Activated T-cell treated with anti-CD3 and anti-CD28 coated beads, Interleukin-2, amount 50 U/mL, for 24 hours (primary cell): ENCODE measurements at places on chromosomes 6 and 20.

- no peak for DNase-seq
Measured at GRCh38 chr6:118641042-118641441, 10.3 kb downstream of the CEP85L start.

DNA sequence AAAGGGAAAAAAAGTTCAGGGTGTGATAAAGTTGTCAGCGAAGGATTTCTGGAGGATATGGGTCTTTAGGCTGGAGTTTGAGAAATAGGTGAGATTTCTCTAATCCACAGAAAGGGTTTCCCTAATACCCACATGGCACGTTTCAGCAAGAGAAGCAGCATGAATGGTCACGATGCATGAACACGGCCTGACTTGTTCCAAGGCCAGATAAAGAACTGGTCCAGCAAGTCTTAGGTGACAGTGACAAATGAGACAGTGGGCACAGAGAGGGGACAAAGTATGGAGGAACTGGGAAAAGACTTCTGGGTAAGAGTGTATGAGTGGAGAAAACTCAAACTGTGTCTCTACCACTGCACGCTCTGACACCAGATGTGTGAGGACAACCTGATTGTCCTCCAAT is 262.0 kb upstream of the FOXQ1 start:
- no peak for DNase-seq

DNA sequence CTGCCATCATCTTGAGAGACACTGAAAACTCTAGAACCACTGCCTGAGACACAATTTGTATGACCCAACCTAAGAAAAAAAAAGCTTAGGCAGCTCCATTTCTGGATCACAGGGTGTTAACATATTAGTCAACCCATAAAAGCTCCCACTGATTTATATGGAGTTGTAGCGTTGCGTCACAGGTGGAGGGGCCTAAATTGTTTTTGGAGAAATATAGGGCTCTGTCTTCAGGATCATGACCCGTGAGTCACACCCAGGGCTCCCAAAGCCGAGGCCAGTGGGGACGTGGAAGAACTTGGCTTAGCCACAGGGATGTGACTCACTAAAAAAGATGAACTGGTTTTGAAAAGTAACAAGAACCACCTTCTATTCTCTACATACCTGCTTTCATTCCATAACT is 116.5 kb upstream of the BMP2 start:
- DNase-seq: no peak

DNA sequence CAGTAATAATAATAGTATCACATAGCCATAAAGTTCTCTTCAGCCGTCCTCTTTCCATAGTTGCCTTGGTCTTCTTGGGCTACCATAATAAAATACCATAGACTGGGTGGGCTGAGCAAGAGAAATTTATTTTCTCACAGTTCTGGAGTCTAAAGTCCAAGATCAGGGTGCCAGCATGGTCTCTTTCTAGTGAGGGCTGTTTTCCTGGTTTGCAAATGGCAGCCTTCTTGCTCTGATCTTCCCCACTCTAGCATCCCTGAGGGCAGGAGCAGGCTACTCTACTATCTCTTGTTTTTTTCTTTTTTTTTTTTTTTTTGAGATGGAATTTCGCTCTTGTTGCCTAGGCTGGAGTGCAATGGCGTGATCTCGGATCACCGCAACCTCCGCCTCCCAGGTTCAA is 8.2 kb upstream of the BEND3 start:
- no peak for DNase-seq

GRCh38 chr6:64376394-64376793 is 740.8 kb downstream of the PHF3 start:
- no peak for DNase-seq

GRCh38 chr6:62441182-62441581 is 155.2 kb upstream of the KHDRBS2 start:
- no peak for DNase-seq

GRCh38 chr20:52269321-52269720 is 77.7 kb upstream of the ZFP64 start:
- no peak for DNase-seq

DNA sequence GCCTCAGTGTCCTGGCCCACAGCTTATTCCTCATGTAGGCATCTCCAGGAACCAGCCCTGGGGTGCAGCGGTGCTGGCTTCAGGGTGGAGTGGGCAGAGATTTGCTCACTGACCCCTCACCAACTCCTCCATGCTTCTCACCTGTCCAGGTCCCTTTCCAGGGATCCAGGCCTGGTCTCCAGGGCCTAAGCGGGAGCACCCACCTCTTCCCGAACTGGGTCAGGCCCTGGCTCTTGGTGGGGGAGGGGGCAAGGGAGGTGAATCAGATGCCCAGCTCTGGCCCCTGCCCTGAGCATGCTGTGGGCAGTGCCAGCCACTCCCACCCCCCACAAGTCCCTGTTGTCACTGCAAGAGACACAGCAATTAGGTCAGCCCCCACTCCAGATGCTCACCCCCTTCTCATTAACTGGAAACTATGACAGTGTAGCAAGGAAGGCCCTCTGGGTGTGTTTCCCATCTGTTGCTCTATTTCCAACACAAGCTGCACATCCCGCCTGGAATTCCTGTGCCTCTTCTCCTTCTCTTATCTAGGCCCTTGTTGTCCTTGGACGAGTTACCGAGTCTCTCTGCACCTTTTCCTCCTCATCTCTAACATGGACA is 37.0 kb downstream of the MDFI start:
- DNase-seq: no peak

DNA sequence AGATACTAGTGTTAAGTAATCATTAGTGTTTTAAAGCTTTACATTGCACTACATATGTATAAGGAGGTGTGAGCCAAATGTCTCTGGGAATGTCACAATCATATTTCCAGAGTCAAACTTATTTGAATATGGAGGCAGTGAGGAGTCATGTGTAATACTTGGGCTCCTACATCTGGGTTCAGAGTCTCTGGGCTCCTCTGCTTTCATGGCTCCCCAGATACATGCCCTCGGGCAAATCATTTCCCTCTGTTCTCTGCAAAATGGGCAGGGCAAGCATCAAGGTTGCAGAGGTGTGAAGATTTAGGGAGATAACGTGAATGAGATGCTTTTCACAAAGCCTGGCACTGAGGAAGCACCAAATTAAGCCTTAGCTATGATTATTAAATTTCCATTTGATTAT is 138.3 kb upstream of the SGK1 start:
- no peak for DNase-seq

DNA sequence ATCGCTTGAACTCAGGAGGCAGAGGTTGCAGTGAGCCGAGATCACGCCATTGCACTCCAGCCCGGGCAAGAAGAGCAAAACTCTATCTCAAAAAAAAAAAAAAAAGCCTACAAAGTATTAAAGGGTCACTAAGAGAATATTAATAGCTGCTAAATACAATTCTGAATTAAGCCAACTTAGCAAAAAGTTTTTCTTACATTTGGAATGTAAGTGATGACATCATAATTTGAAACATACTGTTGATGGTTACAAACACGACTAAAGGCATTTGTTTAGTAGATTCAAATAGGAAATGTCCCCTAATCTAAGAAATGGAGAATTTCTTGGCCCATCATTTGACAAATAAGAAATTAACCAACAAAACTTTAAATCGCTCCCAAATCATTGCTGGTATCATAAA is 282.8 kb downstream of the RNGTT start:
- DNase-seq: no peak

GRCh38 chr20:57876163-57876562 is 166.3 kb upstream of the PMEPA1 start:
- DNase-seq: no peak

GRCh38 chr20:16174311-16174710 is 398.9 kb downstream of the KIF16B start:
- DNase-seq: no peak

DNA sequence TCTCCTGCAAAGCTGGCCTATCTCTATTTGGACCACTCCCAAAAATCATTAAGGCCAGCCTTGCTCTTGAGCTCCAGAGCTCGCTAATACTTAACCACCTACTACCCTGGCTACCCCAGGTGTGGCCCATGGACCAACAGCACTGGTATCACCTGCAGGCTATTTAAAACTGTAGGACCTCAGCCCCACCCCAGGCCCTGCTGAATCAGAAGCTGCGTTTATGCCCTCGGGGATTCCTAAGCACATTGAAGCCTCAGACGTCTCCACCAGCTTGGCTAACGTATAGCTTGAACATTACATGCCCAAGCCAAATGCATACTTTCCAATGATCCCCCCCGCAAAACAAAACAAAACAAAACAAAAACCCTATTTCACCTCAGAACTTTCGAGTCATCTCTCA is 19.7 kb upstream of the SPAG4 start:
- no peak for DNase-seq

DNA sequence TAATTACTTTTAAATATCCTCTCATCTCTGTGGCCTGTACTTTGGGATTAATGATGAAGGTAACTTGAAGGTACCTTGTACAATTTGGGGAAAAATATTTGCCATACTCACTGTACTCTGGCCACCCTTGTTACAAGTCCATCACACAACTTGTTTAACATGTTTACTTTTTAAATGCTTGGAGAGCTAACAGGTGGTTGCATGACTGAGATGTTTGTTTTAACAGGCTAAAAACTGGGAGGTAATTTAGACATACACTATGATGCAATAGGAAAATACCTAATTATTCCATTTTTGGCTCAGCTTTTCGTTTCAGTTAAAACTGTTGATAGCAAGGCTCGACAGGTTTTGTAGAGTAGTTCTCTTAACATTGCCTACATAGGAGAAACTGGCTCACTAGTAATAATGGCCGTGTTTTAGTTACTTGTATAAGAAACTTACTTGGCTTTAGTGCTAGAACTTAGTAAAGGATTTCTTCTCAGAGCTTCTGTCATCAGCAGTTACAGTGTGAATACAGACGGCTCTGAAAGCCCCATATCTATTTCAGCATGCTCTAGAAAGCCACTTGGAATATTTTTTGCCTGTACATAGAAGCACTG is 489.8 kb upstream of the SOX4 start:
- DNase-seq: no peak

DNA sequence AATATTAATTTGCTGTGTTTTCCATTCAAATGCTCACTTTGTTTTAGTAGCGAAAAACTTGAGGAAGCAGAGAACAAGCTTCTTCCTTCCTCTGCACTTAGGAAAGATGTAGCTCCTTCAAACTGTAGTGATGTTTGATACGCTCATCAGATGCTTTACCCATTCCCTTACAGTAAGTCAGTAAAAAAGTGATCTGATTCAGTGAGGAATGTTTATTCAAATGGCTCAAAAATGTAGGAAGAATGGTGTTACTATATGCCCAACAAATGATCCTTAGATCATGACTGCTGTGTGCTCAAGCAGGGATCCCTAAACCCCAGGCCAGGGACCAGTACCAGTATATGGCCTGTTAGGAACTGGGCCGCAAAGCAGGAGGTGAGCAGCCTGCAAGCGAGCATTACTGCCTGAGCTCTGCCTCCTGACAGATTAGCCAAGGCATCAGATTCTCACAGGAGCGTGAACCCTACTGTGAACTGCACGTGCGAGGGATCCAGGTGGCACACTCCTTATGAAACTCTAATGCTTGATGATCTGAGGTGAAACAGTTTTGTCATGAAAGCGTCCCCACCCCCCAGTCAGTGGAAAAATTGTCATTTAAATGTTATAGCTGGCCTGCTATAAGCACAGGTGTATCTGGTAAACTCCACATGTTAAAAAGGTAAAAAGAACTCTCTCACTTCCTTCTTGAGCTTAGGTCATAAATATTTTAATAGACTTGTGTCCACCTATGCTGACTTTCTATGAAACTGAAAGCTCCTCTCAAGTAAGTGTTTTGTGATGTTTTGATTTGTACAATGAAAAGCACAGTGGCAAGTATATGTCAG is 187.2 kb downstream of the FOXC1 start:
- no peak for DNase-seq

- no peak for DNase-seq
Measured at GRCh38 chr6:16654701-16655100, 106.6 kb downstream of the ATXN1 start.

DNA sequence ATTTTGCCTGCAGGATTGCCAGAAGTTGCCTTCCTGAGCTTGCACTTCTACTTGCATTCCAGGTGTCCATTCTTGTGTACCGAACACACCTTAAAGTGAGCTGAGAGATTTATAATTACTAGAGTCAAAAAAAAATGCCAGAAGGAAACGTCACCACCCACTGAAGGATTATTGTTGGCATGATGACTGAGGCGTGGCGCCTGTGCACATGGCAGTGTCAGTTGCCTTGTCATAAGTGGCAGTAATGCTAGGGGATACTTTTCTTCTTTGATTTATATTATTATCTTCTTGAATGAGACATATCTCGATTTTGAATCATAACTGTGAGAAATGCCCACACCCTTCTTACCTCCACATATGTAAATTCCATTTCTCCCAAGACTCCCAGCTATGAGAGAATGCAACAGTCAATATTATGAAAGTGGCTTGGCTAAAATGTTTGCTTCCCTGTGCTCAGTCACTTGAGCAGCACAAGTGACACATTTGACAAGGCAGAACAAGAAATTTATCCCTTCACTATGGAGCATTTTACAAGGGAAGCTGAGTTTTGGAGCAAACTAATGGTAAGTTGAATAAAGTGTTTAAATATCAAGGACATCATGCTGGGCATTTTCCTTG is 149.5 kb upstream of the SASH1 start:
- no peak for DNase-seq

DNA sequence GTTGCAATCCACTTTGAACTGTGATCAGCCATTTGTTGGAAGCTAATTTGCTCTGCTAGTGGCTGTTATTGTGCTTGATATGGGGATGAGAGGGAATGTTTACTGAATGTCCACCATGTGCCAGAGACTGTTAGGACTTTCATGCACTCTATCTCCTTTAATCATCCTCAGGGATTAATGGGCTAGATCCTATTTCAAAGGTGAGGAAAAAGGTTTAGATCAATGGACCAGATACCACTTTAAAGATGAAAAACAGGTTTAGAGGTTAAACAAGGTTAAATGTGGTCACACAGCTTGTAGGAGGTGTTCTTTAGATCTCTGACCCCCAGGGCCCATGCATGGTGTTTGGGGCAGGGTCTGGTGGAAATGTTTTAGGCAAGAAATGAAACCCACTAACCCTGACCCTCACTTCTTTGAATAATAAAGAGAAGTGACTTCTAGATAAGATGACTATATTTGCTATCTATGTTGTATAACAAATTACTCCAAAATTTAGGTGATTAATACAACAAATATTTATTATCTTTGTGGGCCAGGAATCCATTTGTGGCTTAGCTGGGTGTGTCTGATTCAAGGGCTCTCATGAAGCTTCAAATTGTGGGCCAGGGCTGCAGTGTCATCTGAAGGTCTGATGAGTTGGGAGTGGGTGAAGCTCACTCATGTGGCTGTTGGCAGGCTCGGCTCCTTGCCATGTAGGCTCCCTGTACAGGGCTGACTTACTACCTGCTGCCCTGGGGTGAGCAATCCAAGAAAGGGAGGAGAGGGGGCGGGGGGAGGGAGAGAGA is 127.8 kb upstream of the FOXA2 start:
- no peak for DNase-seq

GRCh38 chr6:140915103-140915502 is 1217.6 kb upstream of the GJE1 start:
- no peak for DNase-seq

- DNase-seq: no peak
Measured at GRCh38 chr20:25275813-25276532, 28.1 kb downstream of the PYGB start.

GRCh38 chr6:5498579-5498899 is 237.2 kb downstream of the FARS2 start:
- DNase-seq: no peak
